ENCODE measurements at places on chromosomes 4 and X.
A peak's percentile ranks its signal among the peaks of the same experiment; 100 is the strongest.

- no peak for DNase-seq
These were observed 1260.2 kb upstream of the PCDH7 start for GRCh38 chr4:29459926-29460325.

DNA sequence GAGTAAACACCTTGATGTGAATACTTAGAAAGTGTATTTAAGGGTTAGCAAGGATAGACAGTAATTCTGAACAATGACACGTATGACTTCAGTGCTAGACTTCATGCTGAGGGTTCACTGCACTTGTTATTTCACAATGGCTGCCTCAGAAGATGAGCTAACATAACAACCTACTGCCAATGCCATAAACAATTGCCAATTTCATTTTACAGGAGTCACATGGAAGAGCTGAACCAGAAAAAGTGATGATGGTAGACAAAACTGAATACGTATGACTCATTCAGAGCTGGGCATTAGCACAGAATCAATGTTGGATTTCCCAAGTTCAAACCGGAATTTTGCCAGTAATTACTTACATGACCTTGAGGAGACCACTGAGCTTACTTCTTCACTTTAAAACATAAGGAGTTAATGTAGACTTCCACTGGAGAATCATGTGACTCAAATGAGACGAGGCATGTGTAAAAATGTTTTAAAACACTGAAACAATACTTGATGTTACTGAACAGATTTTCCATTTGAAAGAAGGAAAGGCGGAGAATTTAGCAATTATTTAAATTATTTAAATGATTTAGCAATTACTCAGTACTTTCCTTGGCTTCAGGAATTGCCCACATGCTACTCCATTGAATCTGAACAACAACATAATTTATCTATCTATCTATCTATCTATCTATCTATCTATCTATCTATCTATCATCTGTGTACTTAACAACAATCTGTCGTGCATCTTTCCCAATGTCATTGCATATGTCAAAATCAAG lies 868.5 kb upstream of the SLIT2 start:
- no peak for DNase-seq

- DNase-seq, result no peak
These were observed 6.3 kb upstream of the OTUD4 start for GRCh38 chr4:145186729-145187128.

DNA sequence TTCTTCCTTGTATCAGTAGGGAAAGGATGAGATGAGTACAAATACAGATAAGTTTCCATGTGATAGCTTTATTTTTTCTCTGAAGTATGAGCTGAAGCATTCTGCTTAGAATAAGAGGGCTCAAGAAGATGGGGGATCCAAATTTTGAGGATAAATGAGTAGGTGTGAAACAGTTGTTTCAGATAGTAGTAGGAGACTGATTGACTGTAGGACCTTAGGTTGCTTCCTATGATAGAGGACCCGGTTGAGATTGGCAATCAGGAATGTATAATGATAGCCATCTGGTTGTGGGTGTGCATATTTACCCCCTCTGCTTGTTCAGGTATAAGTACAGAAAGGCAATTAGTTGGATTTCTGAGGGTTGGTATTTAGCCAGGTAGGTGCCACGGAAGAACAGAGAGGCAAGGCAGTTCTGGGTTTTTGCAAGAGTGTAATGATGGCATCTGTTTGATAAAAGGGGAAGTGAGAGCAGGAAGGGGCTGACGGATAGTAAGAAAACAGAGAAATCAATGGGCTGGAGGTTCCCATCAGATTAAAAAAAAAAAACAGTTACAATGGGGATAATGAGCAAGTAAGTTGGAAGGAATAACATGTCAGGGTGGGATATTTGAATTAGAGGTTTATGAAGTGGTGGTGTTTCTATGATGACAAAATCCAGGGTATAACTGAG lies 13.7 kb downstream of the OCRL start:
- DNase-seq, result no peak

- DNase-seq, result no peak
These were observed 34.9 kb upstream of the FHDC1 start for GRCh38 chr4:152901205-152901604.

DNA sequence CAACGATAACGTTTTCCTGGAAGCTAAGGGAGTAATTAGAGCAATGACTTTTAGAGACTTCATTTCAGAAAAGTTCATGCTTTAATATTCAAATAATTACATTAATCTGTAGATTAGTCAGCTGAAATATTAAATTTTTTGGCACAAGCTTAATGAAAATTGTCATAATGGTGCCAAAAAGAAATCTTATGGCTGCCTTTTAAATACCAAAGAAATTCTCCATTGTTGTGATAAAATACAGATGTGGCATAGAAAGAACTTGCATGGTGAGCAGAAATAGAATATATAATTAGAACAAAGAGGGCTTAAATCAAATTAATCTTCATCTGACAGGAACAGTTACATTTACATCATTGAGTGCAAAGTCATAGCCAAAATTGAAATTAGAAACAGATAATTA lies 263.5 kb downstream of the AFF2 start:
- no peak for DNase-seq

GRCh38 chrX:22699581-22700091 lies 300.1 kb upstream of the DDX53 start:
- DNase-seq, result no peak

DNA sequence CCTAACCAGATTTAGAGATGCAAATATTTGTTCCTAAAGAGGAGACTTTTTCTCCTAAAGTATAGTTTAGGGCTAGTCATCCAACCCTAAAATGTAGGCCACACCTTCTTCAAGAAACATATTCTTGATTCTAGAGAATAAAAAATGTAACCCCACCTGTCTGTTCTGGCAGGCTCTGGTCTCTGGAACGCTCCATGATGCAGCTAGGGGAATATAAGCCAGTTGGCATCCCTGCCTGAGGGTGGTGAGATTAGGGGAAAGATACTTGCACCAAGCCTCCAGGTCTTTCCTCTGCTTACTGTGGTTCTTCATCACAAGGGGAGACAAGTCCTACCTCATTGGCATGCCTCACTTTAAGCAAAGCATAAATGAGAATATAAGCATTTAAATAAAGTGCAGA lies 21.2 kb upstream of the TBC1D9 start:
- DNase-seq, result no peak

DNA sequence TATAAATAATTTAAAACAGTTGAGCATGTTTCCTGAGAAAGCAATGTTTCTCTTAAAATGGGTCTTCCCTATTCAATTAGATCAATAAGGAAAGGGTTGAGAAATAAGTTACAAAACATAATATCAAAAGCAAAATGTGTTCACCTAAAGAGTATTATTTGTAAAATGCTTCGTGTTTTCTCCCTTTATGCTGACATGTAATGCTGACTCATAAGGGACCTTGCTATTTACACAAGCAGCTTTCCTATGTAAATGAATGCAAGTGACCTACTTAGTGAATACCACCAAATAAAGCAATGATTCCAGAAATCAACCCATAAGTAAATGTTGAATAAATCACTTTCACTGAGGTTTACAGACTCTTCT lies 91.5 kb downstream of the ELOVL6 start:
- DNase-seq, result no peak

GRCh38 chr4:65367306-65367705 lies 303.0 kb downstream of the EPHA5 start:
- DNase-seq, result no peak

GRCh38 chr4:141635736-141636081 lies 674 bp upstream of the IL15 start:
- DNase-seq, result no peak

DNA sequence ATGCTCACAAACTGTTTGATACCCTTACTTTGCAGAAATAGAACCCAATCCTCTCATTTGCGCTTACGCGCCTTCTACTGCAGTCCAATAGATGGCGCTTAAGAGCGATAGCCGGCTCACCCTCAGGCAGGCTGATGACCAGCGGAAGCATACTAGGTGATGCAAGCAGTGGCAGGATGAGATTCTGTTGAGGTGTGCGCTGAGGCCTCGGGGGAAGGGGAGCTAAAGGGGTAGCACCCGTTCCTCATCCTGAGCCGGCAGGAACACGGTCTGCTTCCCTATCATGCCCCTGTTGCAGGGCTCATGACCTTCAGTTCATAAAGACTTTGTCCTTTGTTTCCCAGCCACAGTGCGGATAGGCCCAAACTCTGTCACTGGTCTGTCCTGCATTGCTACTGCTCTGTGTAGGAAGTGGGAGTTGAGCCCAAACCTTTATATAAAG lies 628.9 kb downstream of the TLL1 start:
- no peak for DNase-seq

- no peak for DNase-seq
These were observed 57.9 kb upstream of the TMPRSS11A start for GRCh38 chr4:68021185-68021584.

DNA sequence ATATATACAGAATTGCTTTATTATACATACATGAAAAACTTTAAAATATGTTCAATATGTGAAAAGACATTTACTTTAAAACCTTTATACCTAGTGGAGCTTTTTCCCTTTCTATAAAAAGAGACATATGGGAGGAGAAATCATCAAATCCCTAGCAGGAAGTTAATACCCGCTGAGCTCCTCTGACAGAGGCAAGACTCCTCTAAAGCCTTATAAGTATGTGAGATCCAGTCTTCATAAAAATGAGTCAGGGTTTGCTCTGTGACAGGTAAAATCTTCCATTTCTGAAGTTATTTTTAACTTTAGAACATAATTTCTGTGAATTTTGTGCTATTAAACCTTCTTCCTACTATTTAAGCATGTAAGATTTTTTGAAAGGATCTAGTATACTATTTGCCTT lies 634.4 kb upstream of the AADAT start:
- DNase-seq, result no peak

GRCh38 chr4:183337833-183338232 lies 15.6 kb upstream of the CLDN24 start:
- no peak for DNase-seq

DNA sequence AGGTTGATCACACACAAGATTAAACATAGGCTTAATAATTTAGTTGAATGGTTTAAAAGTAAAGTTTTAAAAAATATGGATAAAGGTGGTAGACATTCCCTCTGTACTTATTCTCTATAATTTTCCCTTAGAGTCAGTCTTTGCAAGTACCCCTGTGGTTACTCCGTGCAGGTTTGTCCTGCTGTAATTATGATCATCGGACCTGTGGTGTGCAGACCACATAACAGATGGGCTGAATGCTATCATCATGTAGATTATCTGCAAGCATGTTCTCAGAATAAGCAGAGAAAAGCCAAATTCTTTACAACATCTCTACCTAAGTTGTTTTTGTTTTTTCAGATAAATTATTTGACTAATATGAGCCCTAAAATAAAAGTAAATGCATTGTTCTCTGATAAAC lies 146.8 kb downstream of the FSTL5 start:
- no peak for DNase-seq

DNA sequence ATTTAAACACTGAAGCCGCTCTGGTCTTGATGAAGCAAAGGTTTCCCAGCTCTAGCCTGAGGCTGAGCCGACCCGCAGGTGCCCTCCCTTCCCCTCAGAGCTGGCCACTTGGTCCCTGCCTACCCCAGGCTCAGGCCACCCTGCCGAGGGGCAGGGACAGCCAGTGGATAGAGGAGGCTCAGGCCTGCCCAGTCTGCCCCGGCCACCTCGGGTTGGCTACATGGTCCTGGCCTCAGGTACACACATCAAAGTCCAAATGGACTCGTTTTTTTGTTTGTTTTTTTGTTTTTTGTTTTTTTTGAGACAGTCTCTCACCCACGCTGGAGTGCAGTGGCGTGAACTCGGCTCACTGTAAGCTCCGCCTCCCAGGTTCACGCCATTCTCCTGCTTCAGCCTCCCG lies 23.8 kb downstream of the TACC3 start:
- no peak for DNase-seq

- DNase-seq, result no peak
These were observed 540.2 kb downstream of the GBA3 start for GRCh38 chr4:23232987-23233386.

DNA sequence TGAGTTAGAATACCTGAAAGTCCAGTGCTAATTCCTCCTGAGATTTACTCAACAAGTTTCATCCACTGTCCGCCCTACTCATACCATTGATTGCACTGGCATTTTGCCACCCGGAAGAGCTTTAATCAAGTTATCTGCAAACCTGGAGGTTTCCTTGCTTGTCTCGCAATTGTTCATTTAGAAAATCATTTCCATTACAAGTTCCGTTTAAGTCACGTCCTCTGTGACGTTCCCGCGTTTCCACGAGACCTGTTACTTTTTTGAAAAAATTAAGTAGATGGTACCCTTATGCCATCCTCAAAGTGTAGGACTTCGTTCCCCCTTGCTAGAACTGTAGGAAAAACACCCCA lies 761 bp upstream of the FRYL start:
- DNase-seq, result peak; percentile 40

DNA sequence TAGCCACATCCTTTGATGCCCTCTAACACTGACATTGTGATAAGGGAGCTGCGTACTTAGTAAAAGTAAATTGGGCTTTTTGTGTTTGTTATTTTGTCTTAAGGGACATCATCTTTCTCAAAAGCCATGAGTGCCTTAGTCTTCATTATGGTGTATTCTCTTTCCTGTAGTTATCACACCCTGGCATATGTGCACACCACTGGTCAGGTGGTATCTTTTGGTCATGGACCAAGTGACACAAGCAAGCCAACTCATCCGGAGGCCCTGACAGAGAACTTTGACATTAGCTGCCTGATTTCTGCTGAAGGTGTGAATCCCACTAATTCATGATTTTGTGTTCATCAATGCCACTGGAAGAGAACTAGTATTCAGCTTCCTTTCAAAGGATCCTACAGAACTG lies 18.0 kb downstream of the HERC6 start:
- DNase-seq, result no peak

DNA sequence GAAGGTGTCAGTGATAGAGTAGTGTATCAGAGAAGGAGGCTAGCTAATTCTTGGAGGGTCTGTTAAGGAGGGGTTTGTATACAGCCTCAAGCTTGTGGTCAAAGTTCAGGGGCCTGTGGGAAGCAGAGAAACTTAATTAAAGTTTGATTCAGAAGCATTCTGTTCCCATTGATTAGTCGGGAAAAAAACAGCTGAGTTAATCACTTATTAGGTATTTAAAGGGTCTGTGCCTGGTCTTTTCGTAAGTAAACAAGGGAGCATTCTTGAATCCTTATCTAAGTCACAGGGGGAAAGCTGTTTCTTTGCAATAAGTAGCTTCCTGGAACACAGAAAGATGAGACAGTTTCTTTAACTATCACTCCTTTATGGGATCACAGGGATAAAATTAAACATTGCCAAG lies 492.1 kb downstream of the PCDH10 start:
- DNase-seq, result no peak

DNA sequence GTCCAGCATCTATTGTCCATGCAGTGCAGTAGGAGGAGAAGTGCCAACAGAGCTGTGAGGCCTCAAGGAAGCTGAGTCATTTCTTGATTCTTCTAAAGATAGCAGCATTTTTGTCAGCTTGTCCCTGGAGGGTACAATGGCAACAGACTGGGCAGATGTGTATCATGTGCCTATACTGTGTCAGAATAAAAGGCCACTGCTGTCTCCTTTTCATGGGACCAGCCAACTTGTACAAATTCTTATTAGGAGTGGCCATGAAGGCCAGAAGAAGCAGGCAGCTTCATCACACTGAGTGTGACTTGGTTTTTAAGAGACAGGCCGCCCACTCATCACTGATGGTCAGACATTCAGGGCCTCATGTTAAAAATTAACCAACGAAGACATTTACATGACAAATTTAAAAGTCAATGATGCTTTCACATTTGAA lies 185.0 kb upstream of the FAM241A start:
- no peak for DNase-seq

Data from activated naive CD4-positive, alpha-beta T cell treated with Interleukin-2 at 50 U/mL for 16 hours (primary cell).